ENCODE measurements at places on chromosomes 2 and 18. TPM values are rescaled to one million over a fixed set of nuclear protein-coding genes. Genes with fewer than 3 reads are reported as not detected.

Gene HOXD12
- not detected for total RNA-seq

Gene ANKRD29
- total RNA-seq, result 9.5 TPM

- no peak for DNase-seq
These were observed 62.0 kb downstream of the REEP1 start for GRCh38 chr2:86275384-86275799.

DNA sequence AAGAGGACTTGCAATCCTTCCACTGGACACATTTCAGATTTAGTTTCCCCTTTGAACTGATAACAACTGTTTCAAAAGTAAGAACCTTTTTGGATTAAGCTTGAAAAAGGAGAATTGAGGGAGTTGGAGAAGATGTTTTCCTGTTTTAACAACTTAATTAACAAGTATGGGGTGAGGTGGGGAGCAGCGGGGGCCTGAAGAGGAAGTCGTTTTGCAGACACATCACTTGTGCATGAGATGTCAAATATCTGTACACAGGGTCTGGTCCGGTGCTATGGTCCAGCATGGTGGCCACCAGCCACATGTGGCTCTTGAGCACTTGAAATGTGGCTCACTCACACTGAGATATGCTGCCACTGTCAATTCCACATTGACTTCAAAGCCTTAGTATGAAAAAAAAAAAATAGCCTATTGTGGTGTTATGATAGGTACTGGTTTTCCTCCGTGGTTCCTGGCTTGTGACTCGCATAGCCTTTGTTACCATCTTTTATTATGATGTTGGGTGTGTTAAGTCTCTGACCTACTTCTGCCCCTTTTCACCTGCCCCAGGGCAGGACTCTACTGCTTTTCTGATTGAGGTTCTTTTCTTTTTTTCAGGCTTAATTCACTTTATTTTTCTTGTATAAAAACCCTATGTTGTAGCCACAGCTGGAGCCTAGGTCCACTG, 205.5 kb downstream of the BCL2 start:
- no peak for DNase-seq

- peak; percentile 31 for DNase-seq
These were observed 1.1 kb downstream of the TTL start for GRCh38 chr2:112483042-112483473.
